SHP77 treated with DMSO at 0.1 percent for 48 hours (cell line): ENCODE measurements at places on chromosomes 7 and 10.

GRCh38 chr10:112491144-112491543 is 44.1 kb downstream of the VTI1A start:
- DNase-seq: no peak

DNA sequence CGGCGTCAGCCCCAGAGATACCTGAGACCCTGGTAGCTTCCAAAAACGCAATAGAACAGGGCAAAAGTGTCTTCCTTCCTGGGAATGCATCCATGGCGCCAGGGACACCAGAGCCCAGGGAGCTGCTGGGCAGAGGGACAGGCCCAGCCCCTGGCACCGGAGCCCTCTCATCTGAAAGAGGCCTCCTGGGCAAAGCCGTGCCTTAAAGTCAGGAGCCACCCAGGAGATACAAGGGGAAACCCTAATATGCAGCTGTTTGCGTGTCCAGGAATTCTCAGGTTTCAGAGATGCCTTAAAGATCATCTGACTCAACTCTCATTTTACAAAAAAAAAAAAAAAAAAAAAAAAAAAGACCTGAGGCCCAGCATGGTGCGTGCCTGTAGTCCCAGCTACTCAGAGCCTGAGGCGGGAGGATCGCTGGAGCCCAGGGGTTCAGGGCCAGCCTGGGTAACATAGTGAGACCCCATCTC is 28.0 kb downstream of the NUDT1 start:
- DNase-seq: no peak

- DNase-seq: peak; percentile 97
Observed at GRCh38 chr7:34747867-34748727, 90.1 kb downstream of the NPSR1 start.

GRCh38 chr7:151810441-151811232 is 66.3 kb downstream of the PRKAG2 start:
- DNase-seq: no peak

GRCh38 chr7:152910545-152911225 is 151.1 kb downstream of the ACTR3B start:
- no peak for DNase-seq

GRCh38 chr10:29104661-29105399 is 184.0 kb upstream of the LYZL1 start:
- no peak for DNase-seq

DNA sequence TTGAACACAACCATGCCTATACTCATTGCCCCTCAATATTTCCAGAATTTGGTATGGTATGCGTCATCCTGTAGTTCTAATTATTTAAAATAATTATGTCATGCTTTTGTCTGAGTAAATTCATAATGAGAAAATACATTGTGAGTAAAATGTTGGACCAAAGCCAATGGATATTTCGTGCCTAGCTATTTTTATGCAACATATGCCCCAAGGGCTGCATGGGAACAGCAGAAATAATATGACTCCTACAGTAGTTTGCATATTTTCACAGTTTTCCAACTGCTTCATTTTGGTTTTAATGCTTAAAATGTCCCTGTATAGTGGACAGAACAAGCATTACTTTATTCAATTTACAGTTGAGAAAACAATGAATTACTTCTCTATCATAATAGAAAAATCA is 1115.6 kb upstream of the GHITM start:
- no peak for DNase-seq

DNA sequence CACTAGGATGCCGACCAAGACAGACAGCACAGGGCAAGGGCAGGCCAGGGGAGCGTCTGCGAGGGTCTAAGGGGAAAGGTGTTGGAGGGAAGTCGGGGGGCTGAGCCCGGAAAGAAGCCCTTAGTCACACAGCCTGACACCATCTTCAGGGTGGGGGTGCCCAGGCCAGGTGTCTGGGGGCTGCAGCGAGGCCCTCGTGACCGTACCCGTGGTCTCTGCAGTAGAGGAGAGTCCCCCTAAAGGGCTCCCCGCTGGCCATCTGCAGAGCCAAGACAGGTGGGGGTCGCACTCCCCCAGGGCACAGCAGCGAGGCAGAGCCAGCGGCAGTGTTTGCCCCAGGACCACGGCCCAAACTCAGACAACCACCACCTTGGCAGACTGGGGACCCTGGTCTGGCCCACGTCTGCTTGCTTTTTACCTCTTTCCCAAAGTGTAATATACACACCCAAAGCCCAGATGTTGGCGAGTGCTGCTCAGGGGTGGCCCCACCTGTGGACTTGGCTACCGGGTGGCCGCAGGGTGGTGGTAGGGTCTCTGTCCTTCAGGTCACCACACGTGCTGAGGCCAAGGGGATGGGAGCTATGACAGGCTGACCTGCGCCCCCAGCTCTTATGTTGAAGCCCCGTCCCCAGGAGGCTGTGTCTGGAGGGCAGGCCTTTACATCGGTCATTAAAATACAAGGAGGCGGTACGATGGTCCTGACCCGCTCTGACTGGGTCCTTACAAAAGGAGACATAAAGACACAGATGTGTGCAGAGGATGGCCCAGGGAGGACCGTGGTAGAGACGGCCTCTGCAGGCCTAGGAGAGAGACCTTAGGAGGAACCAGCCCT is 107.4 kb downstream of the DNAJB6 start:
- no peak for DNase-seq

GRCh38 chr10:130354976-130355795 is 219.0 kb downstream of the GLRX3 start:
- no peak for DNase-seq

DNA sequence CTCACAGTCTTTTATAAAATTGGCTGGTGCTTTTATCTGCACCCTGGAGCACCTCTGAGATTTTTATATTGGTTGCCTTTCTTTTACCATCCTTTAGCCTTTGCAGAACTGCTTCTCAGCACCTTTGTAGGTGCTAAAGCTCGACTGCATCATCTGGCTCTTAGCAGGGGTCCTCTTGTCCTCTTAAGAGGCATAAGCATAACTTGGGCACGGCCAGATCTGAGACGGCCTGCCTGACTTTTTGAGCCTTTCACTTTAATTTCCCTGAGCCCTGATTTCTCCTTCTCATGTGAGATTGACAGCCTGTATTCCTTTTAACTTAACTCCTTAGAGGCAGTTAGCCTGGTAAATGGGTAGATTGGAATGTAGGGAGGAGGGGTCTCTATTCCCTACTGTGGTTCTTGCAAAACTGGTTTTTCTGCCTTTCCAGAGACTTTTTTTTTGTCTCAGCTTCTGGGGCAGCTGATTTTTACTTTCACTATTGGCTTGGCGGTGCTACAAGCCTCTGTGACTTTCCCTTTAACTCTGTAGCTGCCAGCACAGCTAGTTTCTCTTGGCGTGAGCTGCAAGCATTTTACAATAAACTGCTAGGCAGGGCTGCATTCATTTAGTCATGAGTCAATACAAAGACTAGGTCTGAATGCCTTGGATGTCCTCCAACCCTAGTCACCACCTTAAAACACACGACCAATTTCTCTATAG is 24.0 kb downstream of the ZPBP start:
- DNase-seq: no peak

DNA sequence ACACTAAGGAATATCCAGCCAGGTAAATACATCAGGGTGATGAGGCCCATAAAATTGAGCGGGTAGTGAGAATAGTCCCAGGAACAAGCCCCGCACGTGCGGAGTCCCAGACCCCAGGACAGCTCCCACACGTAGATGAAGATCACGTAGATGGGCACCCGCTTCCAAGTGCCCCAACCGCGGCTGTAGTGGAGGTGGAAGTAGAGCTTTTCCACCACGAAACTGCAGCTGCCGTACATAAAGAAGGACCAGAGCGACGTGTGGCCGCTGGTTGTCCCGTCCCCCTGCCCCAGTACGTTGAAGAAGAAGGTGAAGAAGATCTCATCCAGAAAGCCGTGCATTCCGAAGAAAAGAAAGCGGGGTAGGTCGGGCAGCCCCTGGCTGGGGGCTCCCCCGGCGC is 948 bp downstream of the TMEM229A start:
- no peak for DNase-seq

DNA sequence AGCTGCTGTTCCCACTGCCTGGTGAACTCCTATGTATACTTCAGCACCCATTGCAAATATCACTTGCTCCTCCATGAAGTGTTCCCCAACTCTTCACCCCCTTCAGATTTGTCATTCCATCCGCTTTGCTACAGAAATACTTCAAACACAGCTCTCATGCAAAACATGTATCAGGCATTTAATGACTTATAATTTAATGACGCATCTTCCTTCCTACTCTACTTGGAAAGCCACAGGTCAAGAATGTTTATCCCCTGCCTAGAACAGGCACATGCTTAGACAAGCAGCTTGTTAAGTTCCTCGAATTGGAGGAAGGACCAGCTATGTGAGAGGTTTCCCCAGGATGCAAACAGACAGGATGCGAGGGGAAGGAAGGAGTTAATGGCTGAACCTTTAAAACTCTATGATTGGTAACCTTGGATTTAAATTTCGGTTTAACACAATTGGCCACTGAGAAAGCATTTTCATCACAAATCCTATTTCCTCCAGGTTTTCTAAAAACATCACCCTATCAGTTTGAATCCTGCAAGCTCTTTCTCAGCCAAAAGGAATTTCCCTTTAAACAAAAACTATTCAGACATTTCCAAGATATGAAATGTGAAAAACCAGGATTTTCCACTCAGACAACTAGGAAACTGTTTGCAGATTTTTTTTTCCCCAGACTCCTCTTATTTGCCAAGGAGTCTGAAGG is 11.5 kb downstream of the CREB3L2 start:
- no peak for DNase-seq

- no peak for DNase-seq
Observed at GRCh38 chr10:121615836-121616235, 17.6 kb upstream of the FGFR2 start.

- no peak for DNase-seq
Observed at GRCh38 chr7:133016604-133017003, 65.3 kb downstream of the CHCHD3 start.

DNA sequence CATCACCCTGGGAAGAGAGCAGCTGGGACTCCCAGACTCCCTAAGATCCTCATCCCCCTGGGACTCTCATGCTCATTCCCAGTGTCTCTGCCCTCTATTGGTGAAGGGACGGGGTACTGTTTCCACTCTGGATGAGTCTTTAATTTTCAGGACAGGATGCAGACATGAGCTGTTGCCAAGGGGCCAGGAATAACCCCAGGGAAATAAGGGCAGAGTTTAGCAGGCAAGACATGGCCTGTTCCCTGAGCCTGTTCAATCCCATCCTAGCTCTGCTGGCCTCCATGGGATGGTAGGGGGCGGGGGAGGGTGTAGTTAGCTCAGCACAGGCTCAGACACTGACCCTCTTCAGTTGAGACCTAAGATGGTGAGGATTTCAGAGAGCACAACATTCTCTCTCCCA is 14.0 kb downstream of the C10orf105 start:
- no peak for DNase-seq
